Stimulated activated CD4-positive, alpha-beta T cell treated with anti-CD3 and anti-CD28 coated beads, Interleukin-1b, Interleukin-23, amount 100 ng/mL, for 1 hour (primary cell): ENCODE measurements at places on chromosomes 1 and 21.

- no peak for DNase-seq
Measured at GRCh38 chr1:187873126-187873525, 1044.4 kb downstream of the PLA2G4A start.

DNA sequence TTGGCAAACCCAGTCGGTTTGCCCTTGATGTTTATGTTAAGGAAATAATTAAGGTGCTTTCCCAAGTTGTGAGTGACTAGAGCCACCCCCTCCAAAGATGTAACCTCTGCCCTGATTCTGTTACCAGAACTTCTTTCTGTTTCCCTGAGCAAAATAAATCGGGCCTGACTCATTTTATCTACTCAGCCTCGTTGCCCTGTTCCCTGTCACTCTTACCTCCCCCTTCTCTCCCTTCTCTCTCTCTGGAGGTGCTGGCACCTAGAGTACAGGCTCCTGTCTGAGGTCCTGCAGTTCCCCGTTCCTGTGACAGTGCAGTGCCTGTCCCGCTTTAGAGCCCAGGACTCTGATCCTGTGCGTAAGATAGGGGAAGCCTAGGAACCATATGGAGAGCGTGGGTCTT is 35.4 kb downstream of the CXADR start:
- DNase-seq, result no peak

DNA sequence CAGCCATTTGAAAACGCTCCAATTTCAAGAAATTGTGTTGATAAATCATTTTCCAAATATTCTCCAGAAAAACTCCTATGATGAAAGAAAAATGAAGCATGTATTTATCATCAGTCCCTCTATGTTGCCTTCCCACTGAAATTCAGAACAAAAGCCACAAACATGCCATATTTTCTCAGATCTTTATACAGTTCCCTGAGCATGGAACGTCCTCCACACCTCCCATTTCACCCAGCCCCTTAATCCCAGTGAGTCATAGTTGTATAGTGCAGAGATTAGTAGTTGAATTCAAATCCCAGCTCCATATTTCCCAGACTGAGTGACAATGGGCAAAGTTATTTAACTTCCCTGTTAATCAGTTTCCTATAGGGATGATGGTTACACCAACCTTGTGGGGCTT is 20.6 kb upstream of the NPL start:
- DNase-seq, result no peak

- DNase-seq, result no peak
Measured at GRCh38 chr1:194171596-194171995, 985.2 kb upstream of the B3GALT2 start.

- no peak for DNase-seq
Measured at GRCh38 chr1:181133441-181133951, 45.0 kb downstream of the IER5 start.

DNA sequence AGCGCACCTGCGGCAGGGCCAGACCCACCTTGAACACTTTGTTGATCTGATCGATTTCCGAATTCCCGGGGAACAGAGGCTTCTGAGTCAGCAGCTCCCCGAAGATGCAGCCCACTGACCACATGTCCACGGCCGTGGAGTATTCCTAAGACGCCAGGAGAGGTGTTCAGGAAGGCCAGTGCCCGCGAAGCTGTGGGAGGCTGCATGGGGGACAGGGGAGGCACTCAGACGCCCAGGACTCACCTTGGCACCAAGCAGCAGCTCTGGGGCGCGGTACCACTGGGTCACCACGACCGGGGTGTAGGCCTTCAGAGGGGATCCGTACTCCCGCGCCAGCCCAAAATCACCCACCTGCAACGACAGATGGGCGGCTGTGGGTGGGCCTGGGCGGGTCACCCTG is 11.2 kb upstream of the SLC35E2B start:
- DNase-seq, result no peak

DNA sequence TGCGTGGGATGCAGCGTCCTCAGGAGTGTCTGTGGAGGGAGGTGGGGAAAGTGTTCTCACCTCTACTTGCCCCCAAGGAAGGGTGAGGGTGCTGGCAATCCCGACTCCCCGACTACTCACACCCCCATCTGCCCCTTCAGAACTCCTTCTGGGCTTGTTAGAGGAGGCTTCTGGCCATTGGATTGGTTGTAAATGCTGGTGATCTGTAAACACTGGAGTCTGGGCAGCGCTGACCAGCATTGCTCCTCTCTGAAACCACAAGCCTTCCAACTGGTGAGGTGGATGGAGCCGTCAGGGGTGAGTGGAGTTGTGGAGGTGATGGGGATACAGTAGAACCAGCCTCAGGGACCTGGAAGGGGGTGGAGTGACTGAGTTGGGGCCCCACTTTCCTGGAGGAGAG is 59.3 kb downstream of the NKAIN1 start:
- DNase-seq, result no peak

DNA sequence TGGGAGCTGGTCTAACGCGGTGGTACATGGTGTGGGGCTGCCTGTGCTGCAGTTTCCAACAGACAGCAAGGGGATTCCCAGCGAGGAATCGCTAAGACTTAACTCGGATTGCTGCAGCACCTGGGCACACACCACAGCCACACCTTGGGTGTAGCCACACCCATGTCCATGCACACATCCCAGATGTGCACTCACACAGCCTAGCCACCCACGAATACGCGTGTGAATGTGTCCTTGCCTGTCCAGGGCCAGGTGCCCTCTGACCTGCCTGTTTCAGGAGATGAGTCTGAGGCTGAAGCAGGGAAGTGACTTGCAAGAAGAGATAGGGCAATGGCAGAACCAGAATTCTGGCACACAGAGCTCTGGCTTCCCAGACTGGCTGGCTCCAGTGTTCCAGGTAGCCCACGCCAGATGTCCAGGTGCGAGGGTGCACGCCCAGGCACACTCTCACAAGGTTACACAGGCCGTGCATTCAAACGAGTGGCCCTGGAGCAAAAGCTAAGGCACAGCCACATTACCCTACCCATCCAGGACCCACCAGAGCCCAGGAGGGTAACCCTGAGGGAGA is 272.7 kb downstream of the TRABD2B start:
- DNase-seq, result no peak

DNA sequence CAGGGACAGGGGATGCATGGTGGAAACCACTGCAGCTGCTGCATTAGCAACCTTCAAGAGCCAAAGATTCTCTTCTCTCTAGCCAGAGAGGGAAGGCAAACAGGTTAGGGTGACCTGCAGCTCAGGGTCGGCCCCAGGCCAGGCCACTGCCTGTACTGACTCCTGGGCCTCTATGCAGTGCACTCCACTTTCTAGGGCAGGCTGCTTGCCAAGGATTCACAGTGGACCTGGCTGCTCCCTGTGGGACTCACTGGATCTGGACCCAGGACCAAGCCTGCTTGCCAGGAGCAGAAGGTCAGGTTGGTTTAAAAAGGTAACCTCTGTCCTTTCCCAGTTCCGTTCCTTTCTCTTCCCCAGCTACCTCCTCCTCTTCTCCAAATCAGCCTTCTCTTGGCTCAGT is 52.4 kb downstream of the HIVEP3 start:
- DNase-seq, result no peak

DNA sequence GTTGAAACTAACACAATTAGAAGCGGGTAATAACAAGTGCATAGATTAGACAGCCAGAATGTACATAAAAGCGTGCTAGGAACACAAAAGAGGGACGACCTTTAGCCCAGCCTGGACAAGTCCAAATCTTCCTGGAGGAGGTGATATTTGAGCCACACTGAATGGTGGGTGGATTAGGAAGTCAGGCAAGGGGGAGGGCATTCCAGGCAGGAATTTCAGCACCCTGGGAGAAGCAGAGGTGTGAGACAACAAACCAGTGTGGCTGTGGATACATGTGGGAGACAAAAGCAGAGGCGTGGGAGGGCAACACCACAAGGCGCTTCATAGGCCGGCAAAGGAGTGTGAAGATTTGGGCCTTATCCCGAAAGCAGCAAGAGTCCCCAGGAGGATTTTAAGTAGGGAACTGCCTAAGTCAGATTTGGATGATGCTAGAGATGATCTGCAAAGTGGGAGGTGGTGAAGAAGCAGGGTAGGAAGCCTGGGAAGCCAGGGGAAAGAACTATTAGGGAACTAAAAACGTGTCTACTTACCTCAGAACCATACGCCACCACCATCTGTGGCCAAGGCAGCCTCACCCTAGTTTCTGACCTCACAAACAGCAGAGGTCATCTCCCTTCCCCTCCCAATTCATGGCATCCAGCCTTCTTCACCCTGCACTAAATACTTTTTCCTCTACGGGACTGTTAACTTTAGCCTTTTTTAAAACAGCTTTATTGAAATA is 81.8 kb downstream of the GLUL start:
- no peak for DNase-seq

DNA sequence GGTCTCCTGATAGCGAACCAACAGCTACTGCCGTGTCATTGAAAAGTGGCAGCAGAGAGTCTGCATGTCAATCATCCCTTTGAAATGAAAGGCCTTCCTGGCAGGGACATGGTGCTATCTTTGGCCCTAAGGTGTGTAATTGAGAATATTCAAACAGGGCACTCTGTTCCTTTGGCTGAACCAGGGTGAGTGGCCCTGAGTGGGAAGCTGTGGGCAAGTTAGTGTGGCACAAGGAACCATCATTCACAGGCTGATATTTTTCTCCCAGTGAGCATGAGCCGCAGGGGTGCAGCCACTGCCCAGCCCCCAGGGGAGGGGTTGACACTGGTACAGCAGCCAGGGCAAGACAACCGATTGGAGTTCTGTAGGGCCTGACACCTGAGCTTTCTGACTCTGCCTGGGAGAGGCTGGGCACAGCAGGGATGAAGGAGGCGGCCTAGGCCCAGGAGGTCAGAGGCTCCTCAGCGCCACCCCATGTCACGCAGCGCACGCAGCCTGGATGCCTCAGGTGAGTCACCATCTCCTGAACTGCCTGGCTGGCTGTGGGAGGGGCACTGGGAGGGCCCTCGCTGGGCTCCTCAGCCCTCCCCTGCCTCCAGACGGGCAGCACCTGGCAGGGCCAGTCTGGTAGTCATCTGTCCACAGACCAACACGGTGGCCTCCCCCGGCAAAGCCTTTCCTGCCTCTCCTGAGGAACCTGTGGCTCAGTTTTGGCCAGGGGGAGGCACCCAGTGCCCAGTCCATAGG is 13.2 kb downstream of the QSOX1 start:
- no peak for DNase-seq

GRCh38 chr1:224175617-224176016 is 7.4 kb upstream of the DEGS1 start:
- no peak for DNase-seq

- DNase-seq, result no peak
Measured at GRCh38 chr21:35585155-35585554, 475.2 kb downstream of the SETD4 start.

- DNase-seq, result no peak
Measured at GRCh38 chr1:170460001-170460400, 72.0 kb upstream of the GORAB start.

DNA sequence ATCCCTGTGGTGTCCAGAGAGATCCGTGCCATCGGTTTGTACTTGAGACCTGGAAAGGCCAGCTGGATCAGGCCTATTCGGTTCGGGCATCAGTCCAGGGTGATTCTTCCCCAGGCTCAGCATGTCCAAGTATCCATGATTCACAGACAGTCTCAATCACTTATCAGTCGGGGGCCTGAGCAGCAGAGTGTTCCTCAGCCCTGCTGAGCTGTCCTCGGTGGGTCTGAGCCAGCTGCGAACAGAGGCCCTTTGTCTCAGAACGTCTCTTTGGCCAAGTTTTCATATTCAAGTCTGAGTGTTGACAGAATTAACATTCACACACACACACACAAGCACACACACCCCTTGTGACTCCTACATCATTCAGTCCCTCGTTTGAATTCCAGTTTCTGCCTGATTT is 33.4 kb upstream of the OSBPL9 start:
- DNase-seq, result no peak

DNA sequence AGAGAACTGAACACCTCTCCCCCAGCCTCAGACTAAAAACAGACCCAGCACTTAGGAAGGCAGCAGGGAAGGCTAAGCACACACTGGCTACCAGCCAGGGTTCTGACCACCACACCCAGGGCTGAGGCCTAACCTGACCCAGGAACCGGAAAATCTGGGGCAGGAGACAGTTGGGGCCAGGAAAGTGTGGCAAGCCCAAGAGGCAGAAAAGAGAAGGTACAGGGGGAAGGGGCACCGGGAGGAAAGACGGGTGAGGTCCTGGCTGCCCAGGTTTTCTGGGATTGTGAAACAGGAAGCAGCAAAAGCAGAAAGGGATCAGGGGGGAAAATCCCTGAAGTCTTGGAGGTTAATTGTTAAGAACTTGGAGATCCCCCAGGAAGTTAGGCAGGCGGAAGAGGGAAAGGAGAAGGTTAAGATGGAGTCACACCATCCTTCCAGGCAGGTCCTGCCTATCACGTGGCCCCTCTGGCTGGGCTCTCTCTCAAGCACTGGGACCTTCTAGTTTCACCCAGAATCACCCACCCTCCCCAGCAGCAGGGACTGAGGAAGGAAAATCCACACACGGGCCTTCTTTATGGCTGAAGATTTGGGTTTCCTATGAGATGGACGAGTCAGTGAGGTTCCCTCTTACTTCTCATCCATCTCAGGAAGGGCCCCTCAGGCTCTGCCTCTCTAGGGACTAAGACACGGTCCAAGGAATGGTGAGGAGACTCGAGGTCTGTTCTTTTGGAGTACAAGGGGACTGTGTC is 2.6 kb downstream of the HDGF start:
- DNase-seq, result no peak

DNA sequence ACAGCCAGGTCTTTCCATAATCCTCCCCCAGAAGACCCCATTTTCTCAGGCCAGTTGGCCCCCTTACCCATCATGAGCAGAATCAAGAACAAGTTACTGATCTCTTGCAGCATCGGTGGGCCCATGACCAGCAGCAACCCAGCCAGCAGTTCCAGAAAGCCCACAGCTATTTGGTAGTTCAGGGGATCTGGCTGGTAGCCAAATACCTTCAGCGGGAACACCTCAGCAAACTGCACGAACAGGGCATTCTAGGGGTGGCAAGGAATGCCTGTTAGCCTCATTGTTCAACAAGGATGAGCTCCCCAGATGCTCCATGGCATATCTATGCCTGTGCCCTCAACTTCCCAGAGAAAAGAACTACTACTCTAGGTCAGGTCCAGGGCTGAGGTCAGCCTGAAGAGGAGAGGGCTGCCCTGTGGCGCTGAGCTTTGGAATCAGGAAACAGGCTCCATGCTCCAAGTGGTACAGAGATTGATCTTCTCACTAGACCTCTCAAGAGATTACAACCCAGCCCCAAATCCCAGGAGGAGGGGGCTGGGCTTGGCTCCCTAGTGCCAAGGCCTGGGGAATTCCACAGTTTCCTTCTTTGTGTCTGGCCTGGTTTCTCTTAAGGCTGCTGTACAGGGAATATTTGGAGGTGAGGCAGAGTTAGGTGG is 1.3 kb downstream of the TMEM35B start:
- DNase-seq, result no peak

GRCh38 chr1:44380666-44381177 is 24.3 kb upstream of the RNF220 start:
- no peak for DNase-seq

- no peak for DNase-seq
Measured at GRCh38 chr1:214125819-214126218, 138.0 kb downstream of the PROX1 start.

DNA sequence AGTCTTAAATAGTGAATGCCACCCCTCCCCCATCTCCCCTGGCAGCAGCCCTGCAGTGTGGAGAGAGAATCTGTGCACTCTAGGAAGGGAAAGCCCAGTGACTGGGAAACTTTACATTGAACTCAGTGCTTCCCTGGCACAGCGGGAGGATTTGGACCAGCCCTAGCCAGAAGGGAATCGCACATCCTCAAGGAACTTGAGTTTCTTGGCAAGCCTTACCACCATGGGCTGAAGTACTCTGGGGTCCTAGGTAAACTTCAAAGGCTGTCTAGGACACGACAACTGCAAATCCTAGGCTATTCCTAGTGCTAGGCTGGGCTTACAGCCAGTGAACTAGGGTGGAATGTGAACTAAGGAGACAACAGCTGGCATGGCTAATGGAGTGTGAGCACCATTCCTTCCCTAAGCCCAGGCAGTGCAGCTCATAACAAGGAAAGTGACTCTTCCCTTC is 88.3 kb downstream of the COL24A1 start:
- no peak for DNase-seq

- DNase-seq, result no peak
Measured at GRCh38 chr1:203926025-203926540, 64.7 kb downstream of the SNRPE start.
